ENCODE measurements at places on chromosomes 4 and X.

DNA sequence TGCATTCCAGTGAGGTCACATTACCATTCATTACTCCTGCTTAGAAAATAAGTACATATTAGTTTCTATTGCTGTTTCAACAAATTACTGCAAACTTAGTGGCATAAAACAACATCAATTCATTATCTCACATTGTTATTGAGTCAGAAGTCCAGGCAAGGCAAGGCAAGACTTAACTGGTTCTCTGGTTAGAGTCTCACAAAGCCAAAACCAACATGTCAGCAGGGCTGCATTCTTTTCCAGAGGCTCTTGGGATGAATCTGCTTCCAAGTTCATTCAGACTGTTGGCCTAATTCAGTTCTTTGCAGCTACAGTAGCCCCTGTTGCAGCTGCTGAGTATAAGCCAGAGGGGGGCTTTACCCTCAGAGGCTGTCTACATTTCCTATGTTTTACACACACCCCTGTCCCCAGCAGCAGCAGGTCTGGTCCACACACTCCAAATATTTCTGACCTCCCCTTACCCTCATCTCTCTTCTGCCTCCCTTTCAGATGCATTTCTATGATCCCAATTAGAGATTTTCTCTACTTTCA, 892.1 kb upstream of the EPHA5 start:
- no peak for DNase-seq

- no peak for DNase-seq
These were observed 26.4 kb upstream of the PROM1 start for GRCh38 chr4:16110199-16110598.

DNA sequence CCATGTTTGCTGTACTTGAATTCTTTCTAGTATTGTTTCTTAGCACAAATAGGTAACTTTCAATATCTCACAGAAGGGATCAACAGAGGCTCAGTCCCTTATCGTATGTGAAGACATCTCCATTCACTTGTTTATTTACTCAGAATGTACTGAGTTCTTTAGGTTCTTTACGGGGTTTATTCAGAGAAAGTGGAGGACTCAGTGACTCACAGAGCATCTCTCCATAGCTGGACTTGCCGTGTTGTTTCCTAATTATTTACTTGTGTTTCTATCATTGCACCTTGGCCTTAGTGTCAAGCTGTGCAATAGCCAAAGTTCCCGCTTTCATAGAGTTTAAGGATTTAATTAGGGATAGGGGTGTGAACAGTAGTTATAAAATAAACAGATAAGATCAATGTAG, 57.1 kb downstream of the RHOH start:
- no peak for DNase-seq

GRCh38 chr4:166252487-166253402, 379.7 kb downstream of the TLL1 start:
- DNase-seq, result no peak

DNA sequence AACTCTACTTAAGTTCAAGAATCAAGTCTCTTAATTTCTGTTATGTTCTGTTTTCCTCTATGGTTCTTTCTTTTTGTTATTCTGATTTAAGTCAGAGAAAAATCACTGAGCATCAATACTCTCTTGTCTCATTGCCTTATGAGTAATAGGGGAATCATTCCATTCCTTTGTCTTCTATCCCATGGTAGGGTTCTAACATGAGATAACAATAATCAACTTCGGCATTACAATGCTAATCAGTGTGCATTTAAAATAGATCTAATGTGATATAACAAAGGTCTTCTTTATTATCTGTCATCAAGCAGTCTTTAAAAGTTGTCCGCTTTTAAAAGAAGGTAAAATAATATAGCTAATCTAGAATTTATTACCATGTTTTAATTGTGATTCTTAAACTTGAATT, 446.9 kb downstream of the IL15 start:
- no peak for DNase-seq

GRCh38 chrX:63958134-63958865, 173.3 kb upstream of the ARHGEF9 start:
- no peak for DNase-seq

DNA sequence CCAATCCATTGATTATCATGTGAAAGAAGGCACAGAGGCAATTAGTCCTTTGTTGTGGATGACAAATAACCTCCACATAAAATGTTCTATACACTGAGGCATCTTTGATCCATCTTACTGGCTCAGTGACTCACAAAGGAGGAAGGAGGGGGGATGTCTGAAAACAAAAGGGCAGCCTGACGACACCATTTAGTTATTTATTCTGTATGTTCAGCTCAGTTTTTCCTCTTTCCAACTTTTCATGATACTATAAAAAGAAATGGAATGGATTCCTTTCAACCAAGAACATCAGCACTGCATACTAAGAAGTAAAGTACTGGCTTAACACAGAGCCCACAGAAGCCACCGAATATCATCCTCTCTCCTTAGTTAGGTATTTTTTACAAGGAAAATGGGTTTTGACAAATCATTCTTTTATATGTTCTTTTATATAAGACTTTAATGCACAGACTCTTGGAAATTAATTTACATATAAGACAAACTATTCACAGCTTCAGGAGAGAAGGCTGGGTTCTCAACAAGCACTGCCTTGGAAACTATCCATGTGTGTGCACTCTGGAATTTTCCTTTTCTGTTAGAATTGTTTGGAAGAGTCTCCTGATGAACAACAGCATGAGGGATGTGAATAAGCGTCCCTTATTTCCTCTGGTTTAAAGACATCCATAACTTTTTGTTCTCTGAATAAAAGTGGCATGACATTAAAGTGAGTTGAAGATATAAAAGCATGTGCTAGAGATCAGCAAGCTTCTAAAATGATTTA, 135.6 kb downstream of the TSPAN5 start:
- DNase-seq, result no peak

DNA sequence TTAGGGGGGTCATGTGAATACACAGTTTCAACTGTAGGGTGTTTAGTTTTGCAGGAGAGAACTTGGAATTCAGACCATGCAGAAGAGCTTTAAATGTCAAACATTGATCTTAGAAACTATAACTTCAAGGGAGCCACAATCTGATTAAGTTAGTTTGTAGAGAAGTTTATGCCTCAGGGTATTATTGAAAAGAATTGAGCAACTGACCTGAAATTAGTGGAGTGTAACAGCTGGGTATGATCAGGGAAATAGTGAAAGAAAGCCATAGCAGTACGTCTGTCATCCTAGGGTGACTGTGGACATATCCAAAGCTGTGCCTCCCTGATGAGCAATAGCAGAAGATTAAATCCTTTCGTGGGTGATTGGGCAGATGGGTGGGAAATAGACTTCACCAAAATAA, 63.8 kb downstream of the FAM47B start:
- no peak for DNase-seq

DNA sequence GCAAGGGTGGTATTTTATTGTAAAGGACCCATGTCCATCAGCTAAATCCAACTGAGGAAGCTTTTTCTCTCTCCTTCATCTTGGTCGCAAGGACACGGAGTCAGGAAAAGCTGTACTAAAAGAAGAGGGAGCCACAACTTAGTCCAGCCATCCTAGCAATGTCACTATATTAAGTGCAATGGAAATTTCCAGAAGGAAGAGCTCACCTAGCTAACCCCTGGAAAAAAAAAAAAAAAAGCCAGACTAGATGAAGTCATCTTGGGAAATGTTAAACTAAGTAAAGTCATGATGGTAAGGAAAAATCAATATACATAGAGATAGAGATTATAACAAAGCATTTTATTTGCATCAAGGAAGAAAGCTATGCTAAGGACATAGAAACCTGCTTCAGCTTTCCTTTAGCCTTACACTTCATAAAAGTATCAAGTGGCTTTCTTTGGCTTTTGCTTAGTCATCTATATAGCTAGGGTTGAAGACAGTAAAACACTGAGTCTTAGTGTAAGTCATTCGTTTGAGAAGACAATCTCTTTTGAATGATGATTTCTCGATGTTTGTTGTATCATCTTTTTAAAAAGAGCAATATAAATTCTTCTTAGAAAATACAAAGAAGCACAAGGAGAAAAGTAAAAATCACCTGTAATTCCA, 18.6 kb upstream of the CA5B start:
- no peak for DNase-seq

DNA sequence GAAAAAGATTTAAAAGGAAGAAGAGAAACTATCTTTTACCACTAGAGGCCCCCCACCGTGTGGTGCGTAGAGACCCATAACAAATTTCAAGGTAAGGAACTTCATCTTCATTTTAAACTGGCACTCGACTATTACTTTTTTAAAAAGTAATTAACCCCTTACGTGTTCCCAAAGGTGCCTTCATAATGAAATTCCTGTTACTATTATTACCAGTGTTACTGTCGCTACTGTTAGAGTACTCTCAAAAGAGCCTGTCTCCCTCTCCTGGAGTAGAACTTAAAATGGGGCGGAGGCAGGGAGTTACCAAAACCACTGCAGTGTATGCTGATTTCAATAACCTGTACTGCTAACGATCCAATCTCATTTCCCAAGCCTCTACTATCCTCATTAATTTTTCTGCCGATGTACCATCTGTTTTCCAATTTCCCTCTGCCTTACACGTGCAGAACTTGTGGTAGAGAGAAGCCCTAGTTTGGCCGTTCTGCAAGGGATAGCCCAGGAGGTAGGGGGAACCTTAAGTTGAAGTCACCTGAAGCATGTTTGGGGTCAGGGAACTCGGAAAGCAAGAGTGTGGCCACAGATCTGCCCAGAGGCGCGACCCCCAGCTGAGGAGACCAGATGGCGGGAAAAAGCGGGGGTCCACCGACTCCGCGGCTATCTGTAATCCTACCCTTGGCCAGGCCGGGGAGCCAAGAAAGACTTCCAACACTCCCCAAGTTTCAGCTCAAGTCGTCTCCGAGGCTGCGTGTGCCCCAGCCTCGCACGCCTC, 720 bp upstream of the STK26 start:
- no peak for DNase-seq

DNA sequence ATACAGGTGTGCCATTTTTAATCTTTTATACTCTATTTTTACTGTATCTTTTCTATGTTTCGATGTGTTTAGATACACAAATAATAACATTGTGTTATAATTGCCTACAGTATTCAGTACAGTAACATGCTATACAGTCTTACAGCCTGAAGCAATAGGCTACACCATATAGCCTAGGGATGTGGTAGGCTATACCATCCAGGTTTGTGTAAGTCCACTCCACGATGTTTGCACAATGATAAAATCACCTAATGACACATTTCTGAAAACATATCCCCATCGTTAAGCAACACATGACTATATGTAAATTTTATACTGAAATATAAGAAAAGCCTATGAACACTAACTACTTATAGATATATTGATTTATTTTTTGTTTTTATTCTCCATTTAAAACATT, 48.9 kb upstream of the EXOC1L start:
- no peak for DNase-seq

DNA sequence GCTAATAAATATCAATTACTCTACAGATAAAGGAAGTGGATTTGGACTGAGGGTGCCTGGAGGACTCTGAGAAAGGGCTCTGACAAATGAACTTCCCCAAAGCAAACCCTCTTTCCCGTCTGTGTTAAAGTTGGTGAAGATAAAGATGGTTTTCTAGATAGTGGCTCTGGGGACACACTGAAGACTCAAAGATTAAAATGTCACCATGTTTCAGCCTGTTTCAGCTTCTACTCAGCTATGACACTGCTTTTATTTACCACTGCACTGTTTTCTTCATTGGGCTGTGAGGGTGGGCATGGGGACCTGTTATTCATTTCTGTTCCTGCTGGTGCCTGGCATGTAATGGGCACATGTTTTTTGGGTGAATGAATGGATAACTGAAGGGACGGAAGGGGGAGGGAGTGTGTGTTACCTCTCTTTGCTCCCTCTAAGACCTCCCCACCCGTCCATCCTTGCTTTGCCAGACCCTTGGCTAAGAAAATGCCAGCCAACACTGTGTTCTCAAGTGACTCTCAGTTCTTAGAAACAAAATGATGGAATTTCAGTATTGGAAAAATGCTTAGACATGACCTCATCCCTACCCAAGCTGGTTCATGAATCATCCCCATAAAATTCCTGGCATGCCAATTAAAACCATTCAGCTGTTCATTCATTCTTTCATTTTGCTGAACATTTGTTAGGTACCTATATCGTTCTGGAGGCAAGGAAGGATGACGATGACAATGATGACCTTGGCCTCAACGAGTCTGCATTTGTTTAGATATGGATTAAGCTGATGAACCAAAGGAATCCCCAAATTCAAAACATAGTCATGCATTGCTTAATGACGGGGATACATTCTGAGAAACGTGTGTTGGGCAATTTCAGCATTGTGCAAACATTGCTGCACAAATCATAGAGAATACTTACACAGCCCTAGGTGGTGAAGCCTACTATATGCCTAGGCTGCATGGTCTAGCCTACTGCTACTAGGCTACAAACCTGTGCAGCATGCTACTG, 13.4 kb upstream of the STK32B start:
- no peak for DNase-seq

- no peak for DNase-seq
These were observed 245.0 kb upstream of the IGFBP7 start for GRCh38 chr4:57355101-57355665.

DNA sequence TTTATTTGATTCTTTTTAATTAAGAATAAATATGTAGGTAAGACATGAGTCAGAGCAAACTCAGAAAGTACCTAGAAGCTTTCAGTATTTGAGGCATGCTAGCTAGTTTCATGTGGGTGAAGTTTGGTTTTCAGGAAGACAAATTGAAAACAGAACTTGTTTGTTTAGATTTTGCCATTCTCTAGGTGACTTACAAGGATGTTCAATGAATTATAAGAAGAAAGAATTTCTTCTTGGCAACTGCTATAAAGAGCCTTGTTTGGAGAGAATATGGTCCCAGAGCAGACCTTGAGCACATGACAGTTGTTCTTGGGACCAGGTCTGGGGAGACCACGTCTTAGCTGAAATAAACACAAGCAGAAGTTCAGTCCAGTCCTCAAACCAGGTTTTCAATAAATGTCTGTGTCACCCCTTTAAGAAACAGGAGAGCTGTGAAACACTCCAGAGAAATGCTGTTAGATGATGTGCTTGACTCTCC, 38.0 kb upstream of the IL21 start:
- no peak for DNase-seq

DNA sequence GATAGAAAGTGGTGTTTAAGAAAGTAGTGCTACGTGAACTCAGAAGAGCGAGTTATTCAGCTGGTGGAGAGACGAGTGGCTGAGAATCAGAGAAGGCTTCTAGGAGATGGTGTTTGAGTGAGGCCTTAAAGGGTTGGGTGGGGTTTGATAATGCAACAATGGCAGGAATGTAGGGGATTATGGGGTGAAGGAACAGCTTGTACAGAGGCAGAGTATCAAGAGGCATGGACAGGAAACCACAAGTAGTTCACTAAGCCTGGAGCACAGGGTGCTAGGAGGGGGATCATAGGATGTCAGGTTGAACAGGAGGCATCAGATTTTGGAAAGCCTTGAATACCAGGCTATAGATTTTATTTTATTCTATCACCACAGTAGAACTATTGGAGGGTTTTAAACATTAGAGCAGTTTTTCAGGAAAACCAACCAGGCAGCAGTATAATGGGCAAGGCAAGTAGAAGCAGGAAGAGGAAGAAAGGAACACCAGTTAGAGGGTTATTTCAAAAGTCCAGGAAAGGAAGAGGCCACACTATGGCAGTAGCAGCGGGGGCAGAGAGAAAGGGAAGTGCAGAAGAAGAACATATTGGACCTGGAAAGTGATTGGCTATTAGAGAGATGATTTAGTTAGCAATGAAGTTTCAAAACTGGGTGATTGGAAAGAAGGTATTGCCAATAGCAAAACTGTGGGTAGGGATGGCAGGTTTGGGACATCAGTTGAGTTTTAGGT, 99.2 kb downstream of the DOCK11 start:
- no peak for DNase-seq

- DNase-seq, result no peak
These were observed 81.6 kb downstream of the GK start for GRCh38 chrX:30734782-30735181.

GRCh38 chr4:94395562-94395961, 52.9 kb upstream of the HPGDS start:
- no peak for DNase-seq

Measured in stimulated activated CD4-positive, alpha-beta T cell treated with anti-CD3 and anti-CD28 coated beads, Interleukin-1b, Interleukin-23, amount 100 ng/mL, for 1 hour (primary cell).